ENCODE measurements at places on chromosomes 3 and 15.

GRCh38 chr3:46850468-46850779 is 12.8 kb downstream of the MYL3 start:
- no peak for DNase-seq

DNA sequence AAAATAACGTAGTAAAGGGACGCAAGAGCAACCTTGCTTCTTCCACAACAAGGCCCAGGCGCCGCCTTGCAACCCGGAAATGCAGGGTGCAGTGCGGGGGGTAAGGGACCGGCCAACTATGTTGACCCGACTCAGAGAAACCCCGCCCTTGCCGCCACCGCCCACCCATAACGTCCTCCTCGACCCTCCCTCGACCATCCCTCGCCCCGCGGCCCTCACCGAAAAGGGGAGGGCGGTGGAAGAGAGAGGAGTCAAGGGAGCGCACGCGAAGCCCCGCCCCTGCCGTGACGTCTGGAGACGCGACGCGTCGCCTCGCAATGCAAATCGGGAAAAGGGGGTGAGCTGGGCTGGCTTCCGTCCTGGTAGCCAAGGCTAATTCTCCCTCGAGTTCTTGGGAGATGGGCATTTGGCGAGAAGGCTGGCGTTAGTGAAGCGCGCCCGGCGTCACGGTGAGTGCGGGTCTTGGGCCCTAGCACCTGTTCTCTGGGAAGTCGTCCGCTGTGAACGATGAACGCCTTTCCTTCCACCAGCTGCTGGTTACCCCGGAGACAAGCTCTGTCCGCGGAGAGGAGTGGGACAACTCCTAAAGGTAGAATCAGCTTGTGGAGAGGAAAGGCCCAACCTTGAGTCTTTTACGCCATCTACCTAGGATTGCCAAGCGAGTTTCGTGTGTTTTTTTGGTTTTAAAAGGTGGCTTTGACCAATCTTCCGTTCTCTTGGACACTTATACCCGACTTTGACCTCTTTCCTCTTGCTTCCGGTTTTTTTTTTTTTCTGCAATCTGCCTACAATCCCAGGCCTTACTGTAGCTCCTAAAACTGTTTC is at the start of gene USP8:
Gene USP8, plus strand, starts transcription at position 340 of the 825 bp plus-strand sequence. CDS start 14,669 bp downstream, outside the sequence.
- peak; percentile 98 for DNase-seq

DNA sequence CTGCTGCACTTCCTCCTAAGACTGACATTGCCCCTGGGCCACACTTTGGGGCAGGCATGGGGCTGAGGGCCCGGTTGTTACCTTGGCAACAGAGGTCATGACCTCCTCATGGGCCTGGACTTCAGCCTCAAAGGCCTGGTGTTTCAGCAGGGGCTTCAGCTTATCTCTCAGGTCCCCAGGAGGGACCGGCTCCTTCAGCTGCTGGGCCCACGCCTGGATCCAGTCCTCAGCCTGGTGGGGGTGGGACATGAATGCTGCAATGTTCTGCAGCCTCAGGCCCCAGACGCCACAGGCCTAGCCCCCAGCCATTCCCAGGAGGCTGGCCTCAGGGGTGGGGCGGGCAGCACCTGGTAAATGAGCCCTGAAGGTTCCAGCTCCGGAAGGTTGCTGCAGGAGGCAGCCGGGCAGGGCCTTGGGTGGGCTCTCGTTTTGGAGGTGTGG is 27.6 kb downstream of the SPTBN5 start:
- DNase-seq = no peak

DNA sequence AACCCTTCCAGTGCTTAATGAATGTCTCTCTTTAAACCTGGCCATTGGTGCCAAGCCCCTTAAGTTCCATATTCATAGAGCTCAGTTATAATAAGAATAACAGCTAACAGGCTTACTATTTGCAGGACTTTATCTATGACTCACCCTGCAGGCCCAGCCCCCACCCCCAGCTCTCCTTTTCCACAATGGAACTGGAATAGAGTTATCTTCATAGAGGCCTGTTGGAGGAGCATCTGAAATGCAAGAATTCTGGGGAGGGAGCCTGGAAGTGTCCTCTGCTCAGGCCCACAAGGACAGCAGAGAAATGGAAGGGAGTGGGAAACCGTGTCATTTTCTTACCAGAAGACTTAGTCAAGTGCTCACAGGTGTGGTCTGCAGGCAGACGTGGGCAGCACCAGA is 52.8 kb downstream of the SEMA5B start:
- DNase-seq = no peak

DNA sequence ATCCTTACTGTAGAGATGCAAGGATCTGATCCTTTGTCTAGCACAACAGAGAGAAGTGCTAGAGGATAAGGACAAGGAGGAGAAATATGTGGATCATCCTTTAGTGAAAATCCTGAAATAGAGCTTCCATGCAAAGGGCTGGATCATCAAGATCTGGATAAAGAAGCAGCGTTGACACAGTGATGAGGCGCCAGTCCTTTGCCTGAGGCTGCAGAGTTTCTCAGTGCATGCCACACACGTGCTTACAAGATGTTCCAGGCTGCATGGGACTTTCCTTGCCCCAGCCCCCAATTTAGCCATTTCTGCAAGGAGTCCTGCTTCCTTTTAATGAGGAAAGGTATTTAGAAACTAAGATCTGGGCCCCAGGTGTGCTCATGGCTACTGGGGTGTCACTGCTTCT is 7.2 kb upstream of the ABTB1 start:
- no peak for DNase-seq

DNA sequence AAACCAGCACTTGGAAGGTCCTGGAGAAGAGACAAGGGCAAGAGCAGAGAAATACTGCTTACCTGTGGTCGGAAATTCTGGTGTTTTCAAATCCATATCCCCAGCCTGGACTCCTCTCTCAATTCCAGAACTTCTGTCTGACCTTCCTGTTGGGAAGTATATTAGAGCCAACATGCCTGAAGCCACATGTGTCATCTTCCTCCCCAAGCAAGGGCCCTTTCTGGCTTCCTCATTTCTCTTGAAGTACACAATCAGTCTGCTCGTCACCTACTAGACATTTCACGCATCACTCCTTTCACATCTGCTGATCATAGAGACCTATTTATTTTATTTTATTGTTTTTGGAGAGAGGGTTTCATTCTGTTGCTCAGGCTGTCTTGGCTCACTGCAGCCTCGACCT is 8.4 kb downstream of the PARP14 start:
- no peak for DNase-seq

DNA sequence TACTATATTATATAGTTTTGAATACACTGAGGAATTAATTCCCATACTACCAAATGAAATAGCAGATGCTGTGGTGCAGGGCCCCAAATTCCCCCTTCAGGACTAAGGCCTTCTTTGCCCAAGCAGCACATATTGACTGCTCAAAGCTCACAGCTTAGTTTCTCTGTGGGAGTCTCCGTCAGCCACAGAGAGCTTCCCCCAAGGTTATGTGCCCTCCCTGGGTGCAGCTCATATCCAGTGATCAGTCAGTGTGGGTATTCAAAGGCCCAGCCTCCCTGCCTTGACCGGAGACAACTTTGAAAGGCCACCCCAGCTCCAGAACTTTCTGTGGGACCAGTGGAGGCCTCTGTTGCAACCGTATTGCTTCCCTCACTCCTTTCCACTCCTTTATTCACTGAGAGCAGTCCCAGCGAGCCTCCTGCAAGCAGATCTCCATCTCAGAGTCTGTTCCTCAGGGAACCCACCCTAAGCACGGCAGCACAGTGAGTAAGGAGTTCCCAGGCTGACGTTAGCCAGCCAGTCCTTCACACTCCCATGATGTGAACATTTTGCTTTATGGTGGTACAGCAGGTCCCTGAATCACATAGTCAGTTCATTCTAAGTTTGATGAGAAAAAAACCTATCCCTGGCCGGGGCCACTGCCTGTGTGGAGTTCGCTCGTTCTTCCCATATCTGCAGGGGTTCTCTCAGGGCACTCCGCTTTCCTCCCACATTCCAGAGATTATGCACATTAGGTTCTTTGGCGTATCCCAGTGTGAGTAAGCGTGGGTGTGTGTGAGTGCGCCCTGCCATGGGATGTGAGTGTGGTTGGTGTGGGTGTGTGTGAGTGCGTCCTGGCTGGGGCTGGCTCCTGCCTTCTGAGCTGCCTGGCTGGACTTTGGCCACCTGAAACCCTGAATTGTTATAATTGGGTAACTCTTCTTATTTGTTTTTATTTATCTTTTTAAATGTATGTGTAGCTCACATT is 64.4 kb upstream of the PPARG start:
- DNase-seq = peak; percentile 88

- no peak for DNase-seq
Measured at GRCh38 chr3:188320757-188321156, 166.8 kb downstream of the LPP start.

DNA sequence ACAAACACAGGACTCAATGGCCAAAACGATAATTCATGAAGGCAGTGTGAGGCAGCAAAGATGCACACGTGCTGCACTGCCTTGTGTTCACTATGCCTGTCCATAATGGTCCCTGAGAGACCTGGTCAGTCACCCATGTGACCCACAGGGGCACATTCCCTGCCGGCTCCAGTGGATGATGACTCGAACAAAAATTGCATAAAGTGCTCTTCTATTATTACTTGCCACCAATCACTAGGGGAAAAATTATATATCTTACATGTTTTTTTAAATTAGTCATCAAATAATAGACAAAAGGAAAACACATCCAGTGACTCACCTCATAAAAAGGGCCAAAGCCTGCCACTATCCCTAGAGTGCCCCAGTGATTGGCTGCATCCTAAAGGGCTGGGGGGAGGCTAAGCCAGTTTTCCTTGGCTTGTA is 47.5 kb downstream of the UBP1 start:
- peak; percentile 56 for DNase-seq

DNA sequence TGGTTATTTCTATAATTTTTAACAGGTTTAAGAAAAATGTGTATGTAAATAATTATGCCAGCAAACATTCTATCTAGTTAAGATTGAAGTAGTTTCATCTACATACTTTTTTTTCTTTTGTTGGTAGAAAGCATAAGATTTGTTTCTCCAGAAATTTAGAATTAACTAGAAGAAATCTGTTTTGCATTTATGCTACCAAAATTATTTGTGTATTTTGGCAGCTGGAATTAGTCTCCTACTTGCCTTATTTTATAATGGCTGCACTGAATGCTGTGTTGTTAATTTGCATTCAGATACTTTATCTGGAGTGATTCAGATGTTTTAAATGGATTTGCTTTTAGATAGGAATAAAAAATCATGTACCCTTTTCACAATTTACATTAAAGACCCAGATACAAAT is 100.2 kb upstream of the NAALADL2 start:
- no peak for DNase-seq

DNA sequence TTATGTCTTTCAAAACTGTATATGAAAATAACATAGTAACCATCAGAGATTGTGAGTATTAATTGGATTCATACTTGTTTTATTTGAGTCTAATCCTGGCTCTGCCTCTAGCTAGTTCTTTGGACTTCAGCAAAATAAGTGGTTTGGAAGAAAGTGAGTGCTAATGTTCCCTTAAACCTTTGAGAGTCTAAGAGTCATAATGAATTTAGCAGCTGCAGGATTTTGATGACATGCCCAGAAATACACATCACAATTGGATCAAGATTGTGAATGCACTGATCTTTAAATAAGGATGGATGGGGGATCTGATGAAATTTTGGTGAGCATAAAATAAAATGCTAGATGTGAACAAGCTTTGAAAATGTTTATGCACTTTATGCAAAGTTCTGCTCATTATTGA is 79.9 kb upstream of the FAM98B start:
- no peak for DNase-seq

GRCh38 chr3:58688574-58688973 is 22.0 kb upstream of the FAM3D start:
- DNase-seq = no peak

DNA sequence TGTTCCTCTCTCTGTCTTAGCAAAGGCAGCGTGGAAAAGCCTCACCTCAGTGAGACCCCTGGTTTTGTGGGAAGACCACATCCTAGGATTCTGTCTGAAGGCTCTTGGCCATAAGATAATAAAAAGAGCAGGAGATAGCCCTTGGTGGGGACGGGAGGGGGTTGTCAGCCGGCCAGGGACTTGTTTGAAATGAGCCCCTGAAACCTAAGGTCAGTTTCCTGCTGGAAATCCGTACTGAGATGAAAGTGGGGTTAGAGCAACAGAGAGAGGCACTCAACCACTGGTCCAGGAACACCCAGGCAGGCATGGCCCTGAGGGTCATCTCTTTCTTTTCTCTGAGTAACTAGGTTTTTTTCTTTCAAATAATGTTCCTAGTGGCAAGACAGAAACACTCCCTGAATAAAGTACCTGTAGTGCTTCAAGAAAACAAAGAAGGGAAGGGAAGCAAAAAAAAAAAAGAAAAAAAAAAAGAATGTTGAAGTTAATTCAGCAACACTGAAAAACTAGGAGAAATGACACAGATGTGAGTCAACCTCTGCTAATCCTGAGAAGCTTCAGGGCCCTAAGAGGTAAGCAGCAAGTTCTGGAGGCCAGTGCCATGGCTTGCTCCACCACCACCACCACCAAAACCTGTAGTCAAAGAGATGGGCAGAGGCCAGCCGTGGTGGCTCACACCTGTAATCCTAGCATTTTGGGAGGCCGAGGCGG is 3.2 kb downstream of the ITGB5 start:
- no peak for DNase-seq

- DNase-seq = no peak
Measured at GRCh38 chr3:67946436-67946835, 292.0 kb upstream of the SUCLG2 start.

DNA sequence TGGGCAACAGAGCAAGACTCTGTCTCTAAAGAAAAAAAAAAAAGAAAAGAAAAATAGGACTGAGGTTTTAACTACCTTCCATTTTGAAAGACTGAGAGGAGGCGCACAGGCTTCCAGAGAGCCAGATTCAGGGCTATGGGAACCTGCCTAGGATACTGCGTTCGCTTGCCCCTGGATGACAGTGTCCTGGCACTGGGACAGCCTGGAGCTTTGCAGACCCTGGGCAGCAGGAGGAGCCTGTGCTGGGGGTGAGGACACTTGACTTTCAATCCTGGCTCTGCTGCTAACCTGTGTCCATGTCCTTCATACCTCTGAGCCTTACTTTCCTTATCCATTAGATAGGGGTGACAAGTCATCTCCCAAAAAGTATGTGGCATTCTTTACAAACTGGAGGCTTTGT is 31.2 kb downstream of the CD276 start:
- no peak for DNase-seq

DNA sequence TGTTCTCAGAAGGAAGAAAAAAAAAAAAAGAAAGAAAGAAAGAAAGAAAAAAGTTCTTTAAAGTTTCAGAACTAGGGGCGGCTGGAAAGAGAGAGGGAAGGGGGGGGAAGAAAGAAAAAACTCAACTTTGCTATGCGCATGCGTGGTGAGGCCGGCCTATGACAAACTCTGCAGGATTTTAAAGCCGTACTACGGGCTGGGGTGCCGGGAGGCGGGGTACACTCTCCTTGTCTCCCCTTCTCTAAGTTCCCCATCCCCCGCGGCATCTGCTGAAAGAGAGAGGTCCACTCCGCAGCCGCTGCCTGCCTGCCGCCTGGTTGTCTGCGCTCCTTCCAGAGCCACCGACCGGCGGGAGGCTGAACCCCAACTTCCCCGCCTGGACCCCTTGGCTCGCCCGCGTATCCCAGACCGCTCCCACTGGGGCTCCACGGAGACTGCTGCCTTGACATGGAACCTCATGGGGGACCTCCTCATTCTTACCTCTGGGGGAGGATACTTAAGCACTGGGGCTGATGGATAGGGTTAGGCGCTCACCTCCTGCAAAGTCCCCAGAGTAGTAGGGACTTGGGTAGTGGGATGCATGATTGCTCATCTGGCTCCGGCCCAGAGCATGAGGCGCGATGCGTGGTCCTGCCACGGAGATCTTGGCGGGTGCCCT is 1.4 kb upstream of the WNT5A start:
- DNase-seq = peak; percentile 36
